ENCODE measurements at places on chromosomes 1 and 21.

GRCh38 chr1:208071435-208072031 lies 160.6 kb upstream of the CD34 start:
- no peak for DNase-seq

DNA sequence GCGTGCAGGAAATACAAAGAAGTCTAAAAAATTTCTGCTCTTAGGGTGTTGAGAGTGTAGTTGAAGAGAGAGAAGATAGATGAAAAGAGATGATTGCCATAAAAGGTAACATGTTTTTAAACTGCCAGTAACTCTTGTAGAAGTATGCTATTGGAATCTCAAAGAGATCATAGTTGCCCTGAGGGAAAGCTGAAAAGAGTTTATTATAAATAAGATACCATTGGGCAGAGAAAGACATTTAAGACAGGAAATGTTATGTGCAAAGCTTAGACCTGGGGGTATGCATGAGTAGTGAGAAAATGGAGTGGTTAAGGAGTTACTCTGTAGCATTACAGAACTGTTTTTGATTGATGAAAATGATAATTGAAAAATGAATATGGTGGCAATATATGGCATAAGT lies 17.6 kb downstream of the GABPA start:
- DNase-seq, result peak; percentile 11

GRCh38 chr1:54857746-54858561 lies 29.0 kb downstream of the DHCR24 start:
- no peak for DNase-seq

GRCh38 chr1:155858800-155859233 lies 550 bp upstream of the SYT11 start:
- DNase-seq, result no peak

DNA sequence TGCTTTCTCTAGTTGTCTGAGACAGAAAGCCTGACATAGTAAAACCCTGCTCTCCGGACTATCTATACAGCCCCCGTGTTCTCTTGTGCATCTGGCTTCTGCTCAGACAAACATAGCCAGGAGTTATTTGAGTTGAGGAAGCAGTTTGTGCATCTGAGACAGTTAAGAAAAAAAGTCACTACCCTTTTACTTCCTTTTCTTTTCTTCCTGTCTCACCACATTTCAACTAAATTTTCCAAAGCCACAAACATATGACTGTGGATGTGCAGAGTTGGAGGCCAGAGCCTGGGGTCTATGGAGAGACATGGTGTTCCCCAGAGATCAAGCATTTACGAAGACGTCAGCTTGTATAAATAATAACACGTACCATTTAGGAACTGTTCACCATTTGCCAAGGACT lies 158.5 kb upstream of the FGGY start:
- no peak for DNase-seq

DNA sequence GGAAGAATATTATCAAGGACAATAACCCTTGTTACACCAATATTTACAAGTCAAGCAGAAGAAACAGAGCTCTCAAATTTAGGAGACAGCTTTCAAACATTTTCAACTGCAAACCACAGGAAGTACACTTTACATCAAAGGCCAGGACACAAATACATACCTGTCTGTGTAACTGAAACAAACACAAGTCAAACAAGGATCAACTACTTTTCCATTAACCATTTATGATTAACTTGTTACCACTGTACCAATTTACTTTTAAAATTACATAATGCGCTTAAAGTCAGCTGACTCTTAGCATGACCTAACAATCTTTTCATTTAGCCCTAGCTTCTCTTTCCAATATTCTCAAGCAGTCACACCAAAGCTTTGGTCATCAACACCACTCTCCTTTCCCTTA lies 43.5 kb downstream of the TRIM33 start:
- no peak for DNase-seq

DNA sequence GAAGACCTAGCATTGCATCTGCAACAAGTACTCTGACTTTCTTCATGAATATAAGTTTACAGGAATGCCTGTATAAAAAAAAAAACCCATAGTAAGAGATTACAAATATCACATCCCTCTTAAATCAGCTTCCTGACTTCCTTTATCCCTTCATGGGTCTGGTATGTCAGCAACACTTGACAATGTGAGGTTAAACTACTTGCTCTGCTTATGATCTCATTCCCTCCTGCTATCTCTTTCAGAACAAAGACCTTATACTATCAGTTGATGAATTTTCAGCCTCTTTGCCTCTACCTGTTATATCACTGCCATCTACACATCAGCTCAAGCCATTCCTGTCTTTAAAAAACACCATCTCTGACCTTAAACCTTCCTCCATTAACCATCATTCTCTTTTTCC lies 130.9 kb upstream of the SAMSN1 start:
- DNase-seq, result no peak

GRCh38 chr1:181391301-181391900 lies 91.9 kb upstream of the CACNA1E start:
- no peak for DNase-seq

DNA sequence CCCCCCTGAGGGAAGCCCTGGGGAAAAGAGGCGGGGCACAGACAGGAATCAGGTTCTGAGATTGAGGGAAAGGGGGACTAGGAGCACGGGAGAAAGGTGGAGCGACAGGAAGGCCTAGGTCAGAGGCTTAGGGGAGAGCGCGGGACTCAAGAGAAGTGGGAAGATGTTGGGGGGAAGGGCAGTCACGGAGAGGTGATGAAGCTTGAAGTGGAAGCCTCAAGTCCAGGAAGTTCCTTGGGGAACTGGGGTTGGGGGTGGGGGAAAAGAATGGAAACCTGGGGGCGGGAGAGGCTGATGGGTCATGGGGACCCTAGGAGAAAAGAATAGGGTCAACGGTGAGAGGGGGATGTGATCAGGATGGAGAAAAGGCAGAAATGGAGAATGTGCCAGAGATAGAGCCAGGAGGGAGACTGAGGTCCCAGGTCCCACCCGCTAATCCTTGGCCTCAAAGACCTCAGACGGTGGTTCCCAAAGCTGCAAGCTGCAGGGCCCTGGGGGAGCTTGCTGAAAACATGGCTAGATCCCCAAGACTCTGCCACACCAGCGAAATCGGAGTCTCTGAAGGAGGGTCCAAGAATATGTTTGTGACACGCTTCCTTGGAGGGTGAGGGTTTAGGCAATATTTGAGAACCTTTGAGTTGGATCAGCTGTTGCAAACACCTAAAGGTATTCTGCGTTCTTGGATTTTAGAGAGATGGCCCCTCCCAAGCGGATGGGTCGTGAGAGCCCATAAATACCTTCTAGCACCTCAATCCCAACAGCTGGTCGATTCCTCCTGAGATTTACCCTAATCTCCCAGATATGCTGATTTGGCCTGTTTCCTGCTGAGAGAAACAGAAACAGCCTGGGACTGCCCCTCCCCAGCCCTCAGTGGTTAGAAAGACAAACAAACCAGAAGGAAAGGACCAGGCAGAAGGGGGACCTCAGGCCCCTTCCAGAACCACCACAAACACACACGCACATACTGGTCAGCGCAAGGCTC lies 3.6 kb downstream of the C1orf232 start:
- no peak for DNase-seq

DNA sequence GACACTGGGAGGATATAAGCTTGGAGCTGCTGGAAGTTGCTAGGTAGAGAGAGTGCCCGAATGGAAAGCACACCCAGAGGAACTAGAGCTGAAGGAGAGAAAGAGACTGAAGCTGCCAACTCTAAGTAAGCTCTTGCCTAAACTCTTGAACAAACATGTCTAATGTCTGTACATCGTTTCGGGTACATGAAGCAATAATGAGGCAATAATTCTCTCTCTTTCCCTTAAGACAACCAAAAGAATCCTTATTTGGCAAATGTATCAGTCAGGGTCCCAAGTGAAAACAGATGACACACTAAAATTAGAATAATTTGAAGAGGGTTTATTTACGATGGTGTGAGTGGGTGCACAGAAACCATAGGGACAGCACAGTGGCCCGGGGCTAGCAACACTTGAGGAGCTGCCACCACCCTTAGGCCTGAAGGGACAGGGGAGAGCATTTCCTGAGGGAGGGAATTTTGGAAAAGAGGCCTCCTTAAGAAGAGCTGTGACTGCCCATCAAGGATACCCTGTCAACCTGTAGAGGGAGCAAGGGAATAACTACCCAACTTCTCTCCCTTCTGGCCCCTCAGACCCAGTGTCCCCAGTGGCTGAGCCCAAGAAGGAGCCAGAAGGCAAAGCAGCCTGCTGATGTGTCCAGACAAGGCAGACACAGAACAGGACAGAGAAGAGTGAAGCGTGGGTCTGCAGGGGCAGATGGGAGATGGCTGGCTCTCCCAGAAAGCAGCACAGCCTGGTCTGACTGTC lies 36.1 kb upstream of the KHDRBS1 start:
- peak; percentile 69 for DNase-seq

DNA sequence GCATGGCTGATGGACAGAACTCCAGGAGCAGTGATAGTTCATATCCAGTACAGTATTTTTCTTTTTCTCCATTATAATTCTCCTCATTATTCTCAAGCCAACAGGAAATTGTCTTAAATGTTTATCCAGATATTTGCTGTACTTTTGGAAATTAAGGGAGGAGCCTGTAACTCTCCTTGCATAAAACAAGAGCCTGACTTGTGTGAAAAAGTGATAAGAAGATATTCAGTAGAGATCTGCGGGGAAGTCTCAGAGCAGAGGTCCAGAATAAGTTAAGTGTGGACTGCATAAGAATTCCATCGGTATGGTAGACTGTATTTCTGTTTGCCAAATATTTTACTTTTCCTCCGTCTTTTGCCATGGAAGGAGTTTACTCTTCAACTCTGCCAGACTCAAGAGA lies 70.2 kb downstream of the BACH1 start:
- DNase-seq, result no peak

- no peak for DNase-seq
These were observed 85.9 kb downstream of the ROR1 start for GRCh38 chr1:63859480-63860275.

DNA sequence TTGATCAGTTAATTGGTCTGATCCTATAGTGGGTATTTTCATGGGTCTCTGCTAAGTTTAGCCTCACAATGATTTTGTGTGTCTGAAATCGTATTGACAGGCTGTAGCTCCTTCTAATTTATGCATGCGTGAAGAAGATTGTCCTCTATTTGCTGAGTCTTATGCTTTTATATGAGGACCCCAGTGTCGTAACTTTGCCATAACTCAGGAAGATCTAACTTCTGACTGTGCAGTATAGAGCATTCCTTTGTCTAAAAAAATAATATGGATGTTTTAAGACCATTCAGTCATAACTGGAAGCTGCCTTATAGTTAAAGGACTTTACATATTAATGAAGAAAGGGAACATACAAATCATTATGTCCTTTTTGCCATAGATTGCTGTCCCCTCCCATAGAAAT lies 73.3 kb downstream of the CAMTA1 start:
- peak; percentile 67 for DNase-seq

- DNase-seq, result peak; percentile 83
These were observed 690 bp downstream of the C1orf216 start for GRCh38 chr1:35717911-35718476.

- no peak for DNase-seq
These were observed 94.8 kb upstream of the KIAA0040 start for GRCh38 chr1:175287377-175287776.

GRCh38 chr1:226401355-226402303 lies 6.3 kb downstream of the PARP1 start:
- no peak for DNase-seq

DNA sequence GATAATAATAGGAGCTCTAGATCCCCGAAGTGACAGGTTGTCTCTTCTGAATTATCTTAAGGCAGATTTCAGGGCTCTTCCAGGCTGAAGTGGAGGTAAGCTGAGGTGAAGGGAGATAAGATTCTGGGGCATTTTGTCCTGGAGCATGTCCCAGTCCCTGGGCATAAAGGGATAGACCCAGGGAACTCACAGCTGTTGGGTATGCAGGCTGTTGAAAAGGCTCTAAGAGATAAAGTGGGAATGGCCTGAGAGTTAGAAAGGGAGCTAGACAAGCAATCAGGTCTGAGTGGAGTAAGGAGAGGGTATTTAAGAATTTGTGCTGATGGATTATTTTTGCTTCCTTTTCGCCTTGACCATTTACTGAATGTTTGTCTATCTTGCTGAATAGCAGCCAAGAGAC lies 123.7 kb downstream of the NOS1AP start:
- DNase-seq, result no peak

GRCh38 chr1:8201331-8201861 lies 116.5 kb upstream of the SLC45A1 start:
- DNase-seq, result peak; percentile 54

DNA sequence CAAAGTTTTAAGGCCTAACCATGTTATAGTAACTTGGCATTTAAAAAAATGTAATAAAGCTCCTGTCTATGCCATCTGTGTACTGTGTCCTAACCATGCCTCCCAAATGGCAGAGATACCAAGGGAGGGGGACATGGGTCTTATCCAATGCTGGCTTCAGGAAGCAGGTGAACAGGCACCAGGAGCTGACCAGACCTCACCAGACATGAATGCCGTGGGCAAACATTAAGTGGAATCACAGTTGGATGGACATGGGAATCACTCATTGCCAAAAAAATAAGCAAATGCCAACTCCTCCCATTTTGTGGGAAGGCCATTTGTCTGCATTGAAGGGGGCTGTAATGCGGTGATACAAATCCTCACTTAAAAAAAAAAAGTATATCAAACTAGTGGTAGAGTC lies 22.9 kb downstream of the PROX1 start:
- no peak for DNase-seq

- DNase-seq, result no peak
These were observed 39.3 kb downstream of the BRINP2 start for GRCh38 chr1:177210071-177210470.

DNA sequence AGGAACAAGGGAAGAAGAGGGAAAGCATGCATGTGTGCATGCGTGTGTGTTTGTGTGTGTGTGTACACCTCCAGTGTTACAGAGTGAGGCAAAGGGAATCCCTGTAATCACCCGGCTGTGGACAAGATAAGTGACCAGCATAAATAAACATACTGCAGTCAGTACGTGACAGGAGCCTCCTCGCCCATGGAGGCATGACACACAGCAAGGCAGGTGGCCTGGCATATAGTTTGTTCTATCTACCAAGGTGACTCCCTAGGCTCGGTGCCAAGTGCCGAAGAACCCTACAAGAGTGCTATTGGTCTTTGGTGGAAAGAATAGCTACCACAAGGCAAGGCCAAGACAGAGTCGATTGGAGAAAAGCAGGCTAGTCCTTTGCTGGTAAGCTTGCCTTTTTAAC lies 31.7 kb upstream of the HEATR1 start:
- DNase-seq, result no peak

GRCh38 chr1:32055416-32055815 lies 17.3 kb upstream of the TMEM39B start:
- DNase-seq, result no peak

- no peak for DNase-seq
These were observed 98.5 kb downstream of the TRIM11 start for GRCh38 chr1:228308085-228308601.

GRCh38 chr1:15145327-15145726 lies 8.2 kb upstream of the TMEM51 start:
- DNase-seq, result no peak

DNA sequence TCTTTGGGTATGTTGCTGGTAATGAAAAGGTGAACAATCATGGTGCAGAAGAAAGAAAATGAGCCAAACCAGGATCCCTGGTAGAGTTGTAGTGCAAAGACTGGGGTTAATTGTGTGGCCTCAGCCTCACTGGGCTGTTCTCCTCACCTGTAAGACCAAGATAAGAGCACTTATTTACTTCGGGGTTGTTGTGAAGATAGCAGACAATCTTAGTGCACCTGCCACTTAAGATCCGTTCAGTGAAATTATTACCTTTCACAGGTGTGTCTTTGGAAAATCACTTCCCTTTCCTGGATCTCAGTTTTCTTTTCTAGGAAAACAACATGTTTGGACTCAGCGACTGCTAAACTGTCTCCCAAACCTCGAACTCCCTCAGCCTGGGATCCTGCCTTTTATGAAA lies 1.3 kb upstream of the FGGY start:
- DNase-seq, result no peak

GRCh38 chr1:41495210-41495948 lies 10.9 kb upstream of the EDN2 start:
- DNase-seq, result peak; percentile 60

GRCh38 chr1:97160818-97161217 lies 439.2 kb downstream of the PTBP2 start:
- DNase-seq, result no peak
